ENCODE measurements at places on chromosomes 4 and X.

GRCh38 chrX:127570276-127570675 lies 481.9 kb downstream of the ACTRT1 start:
- no peak for DNase-seq

DNA sequence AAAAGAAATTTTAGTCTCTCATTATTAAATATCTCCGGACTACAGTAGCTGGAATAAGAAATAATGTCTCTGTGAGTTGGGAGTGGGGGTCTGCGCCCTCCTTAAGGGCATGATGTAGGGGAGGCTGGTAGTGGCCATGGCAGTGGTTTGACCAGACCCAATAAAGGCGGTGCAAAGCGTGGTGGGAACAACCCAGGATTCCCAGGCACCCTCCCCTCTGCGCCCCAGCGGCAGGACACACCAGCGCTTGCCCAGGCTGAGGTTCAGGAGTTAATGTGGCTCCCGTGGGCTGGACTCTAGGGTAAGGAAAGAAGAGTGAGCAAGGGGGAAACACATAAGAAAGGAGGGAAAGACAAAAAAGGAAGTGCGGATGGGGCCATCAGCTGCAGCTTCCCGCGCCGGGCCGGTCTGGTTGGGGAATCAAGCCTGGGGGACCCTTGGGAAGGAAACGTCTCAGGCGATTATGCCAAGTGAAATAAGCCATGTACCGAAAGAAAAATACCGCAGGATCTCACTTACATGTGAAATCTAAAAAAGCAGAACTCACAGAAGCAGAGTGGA lies 157.5 kb upstream of the SMIM31 start:
- DNase-seq = no peak

DNA sequence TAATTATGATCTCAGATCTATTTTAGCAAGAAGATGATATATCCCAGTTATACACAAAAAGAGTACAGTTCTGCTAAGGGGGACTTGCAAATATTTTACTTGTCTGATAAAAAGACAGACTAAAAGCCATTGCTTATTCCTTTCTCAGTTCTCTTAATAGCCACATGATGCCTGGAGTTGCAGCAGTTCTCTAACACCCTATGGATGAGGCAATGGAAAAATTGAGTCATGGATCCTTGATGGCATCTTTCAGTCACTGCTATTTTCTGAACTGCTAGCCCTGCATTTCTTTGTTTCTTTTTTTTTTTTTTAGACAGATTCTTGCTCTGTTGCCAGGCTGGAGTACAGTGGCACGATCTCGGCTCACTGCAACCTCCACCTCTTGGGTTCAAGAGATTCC lies 1956.7 kb downstream of the C4orf33 start:
- no peak for DNase-seq

GRCh38 chr4:122765692-122766352 lies 33.3 kb downstream of the BBS12 start:
- no peak for DNase-seq

- DNase-seq = no peak
Observed at GRCh38 chr4:37602454-37603069, 83.6 kb downstream of the RELL1 start.

GRCh38 chr4:113445286-113445685 lies 316.3 kb downstream of the CAMK2D start:
- no peak for DNase-seq

- no peak for DNase-seq
Observed at GRCh38 chr4:93561842-93562241, 266.7 kb upstream of the ATOH1 start.

GRCh38 chr4:95129821-95130311 lies 372.1 kb downstream of the BMPR1B start:
- DNase-seq = no peak

GRCh38 chr4:128335541-128335940 lies 47.9 kb upstream of the PGRMC2 start:
- DNase-seq = no peak

DNA sequence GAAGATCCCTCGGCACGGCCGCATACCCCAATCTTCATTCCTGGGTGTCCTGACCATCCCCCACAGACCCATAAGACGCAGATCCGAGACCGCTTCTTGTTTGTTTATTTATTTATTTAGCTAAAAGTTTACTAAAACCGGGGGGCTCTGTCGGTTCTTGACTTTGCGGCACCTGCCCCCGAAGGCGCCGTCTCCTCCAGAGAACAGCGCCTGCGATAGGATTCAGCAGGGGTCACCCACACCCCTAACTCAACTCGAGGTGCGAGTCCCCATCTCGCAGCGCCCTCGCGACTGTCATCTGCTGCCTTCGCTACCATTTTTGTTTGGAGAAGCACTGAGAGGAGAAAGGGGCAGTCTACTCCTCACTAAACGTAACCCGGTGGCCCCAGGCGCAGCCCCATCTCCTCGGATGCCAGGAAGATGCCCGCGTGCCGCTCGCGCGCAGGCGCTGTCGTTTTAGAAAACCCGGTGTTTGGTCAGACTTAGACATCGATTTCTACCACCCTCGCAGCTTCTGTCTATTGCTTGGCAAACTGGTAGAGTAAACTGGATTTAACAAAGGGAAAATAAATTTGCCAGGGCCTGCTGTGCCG lies 18.9 kb upstream of the GPR101 start:
- no peak for DNase-seq

GRCh38 chr4:1960170-1960825 lies 48.5 kb downstream of the NELFA start:
- DNase-seq = no peak

DNA sequence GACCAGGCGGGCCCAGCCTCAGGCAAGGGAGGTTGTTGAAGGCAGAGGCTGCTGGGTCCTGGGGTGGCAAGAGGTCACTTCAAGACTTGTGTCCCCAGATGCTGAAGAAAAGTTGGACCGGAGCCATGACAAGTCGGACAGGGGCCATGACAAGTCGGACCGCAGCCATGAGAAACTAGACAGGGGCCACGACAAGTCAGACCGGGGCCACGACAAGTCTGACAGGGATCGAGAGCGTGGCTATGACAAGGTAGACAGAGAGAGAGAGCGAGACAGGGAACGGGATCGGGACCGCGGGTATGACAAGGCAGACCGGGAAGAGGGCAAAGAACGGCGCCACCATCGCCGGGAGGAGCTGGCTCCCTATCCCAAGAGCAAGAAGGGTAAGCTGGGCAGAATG lies 4.4 kb downstream of the PQBP1 start:
- no peak for DNase-seq

- no peak for DNase-seq
Observed at GRCh38 chr4:52641854-52642563, 17.1 kb downstream of the USP46 start.
